ENCODE measurements at places on chromosomes 2 and 18.

DNA sequence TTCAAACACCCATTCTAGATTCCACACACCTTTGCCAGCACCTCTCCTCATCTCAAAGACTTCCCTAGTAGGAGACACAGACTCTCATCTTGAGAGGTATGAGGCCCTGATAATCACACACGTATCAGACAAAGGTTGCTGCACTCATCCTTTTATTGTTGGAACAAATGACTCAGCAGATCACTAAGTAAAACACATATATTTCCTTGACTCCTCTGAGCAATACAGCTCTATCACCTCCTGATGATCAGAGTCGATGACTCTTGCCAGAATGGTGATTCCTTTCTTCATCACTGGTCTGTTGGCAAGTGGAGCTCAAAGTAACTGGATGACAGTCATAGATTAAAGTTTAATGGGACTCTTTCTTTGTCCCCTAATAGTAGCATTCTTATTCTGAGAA lies 1049.2 kb upstream of the ZEB2 start:
- DNase-seq, result no peak

DNA sequence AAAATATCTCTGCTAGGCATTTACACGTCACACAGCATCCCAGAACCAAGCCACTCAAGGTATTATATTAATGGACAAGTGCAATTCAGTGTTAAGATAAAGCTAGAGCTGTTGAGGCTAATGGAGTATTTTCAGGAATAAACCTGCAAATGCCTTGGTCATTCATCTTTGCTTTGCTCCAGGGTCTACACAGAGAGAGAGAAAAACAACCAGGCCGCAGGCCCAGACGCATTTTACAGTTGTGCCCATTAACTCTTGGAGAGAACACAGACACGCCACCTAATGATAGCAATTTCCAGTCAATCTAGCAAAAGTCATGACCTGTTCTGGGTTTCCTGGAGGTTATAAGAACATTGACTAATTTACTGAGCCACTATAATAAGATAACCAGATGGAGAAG lies 829.3 kb downstream of the LRRTM4 start:
- no peak for DNase-seq

- DNase-seq, result no peak
These were observed 16.1 kb upstream of the MAL start for GRCh38 chr2:95009412-95009811.

GRCh38 chr18:54772056-54772455 lies 56.2 kb upstream of the RAB27B start:
- no peak for DNase-seq

DNA sequence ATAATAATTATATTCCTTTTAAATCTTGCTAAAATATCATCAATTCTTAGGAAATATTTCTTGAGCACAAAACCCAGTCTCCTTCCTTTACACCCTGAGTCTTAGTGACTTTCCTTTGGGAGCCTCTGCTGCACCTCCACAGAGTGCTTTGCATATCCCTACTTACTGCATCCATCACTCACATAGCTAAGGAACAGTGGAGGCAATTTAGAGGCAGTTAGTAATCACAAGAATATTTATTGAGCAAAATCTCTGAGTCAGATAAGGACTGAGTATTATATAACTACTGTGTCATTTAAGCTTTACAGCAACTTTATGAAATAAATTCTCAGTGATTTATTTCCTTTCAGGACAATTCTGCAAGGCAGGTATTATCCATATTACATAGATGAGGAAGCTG lies 327.7 kb downstream of the TMX3 start:
- DNase-seq, result no peak
